ENCODE measurements at places on chromosomes 13 and 19.

- no peak for DNase-seq
Measured at GRCh38 chr13:49731766-49732165, 40.5 kb upstream of the EBPL start.

- no peak for DNase-seq
Measured at GRCh38 chr19:53183146-53183764, 9.9 kb downstream of the ZNF665 start.

GRCh38 chr13:98915981-98916380 is 61.9 kb downstream of the DOCK9 start:
- no peak for DNase-seq

DNA sequence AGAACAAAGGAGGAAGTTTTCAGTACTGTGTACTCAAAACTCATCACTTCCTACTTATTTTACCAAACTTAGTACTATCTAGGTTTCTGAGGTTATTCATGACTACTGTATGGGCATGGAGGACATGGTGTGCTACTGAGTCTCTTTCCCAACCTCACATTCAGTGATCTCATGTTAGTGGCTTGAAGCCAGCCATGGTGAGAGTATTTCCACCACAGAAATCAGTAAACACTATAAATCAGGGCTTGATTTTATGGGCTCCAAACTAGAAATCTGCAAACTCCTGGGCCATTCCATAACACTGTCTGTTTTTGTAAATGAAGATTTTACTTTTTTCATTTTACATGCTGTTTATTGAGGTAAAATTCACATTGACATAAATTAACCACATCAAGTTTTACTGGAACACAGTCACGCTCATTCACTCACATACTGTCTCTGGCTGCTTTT is 19.7 kb downstream of the MED26 start:
- DNase-seq: no peak

GRCh38 chr13:29532116-29532515 is 63.4 kb downstream of the SLC7A1 start:
- no peak for DNase-seq

DNA sequence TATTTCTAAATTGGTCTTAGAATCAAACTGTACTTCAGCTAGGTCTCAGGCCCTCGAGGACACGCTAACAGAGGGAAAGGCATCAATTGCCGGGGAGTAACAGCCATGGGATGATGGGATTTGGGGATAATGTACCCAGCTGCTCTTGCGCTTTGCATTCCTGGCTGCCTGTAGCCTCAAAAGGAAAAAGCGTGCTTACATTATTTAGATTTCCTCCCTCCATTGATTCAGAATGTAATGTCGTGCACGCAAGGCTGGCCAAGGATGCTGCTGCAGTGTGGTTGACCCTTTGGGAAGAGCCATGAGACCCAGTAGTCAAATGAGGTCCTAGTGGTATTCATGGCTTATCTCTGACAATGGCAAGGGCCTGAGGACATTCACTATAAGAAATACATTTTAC is 95.1 kb downstream of the SLC7A1 start:
- no peak for DNase-seq

GRCh38 chr13:112776971-112777370 is 87.1 kb downstream of the ATP11A start:
- DNase-seq: no peak
